ENCODE measurements at places on chromosomes 4 and X. TPM values are rescaled to one million over a fixed set of nuclear protein-coding genes. Genes with fewer than 3 reads are reported as not detected.

The ZAR1 gene
- not detected for total RNA-seq

The HTRA3 gene
- total RNA-seq = not detected

The OTC gene
- total RNA-seq = not detected

The CDKL5 gene
- total RNA-seq = 2.2 TPM

The XKRX gene
- total RNA-seq = 0.14 TPM

The KDM6A gene
- total RNA-seq = 37.5 TPM

The SSX2 gene
- total RNA-seq = not detected

GRCh38 chr4:1715002-1715758, 3.1 kb upstream of the SLBP start:
- H3K27ac ChIP-seq = peak overlapping the region; percentile 58
- H3K27me3 ChIP-seq = no peaks in the 10 kb centered on the region
- peaks cover 16% of the 10 kb centered on the region for H3K36me3 ChIP-seq
- DNase-seq = no peak
- H3K4me3 ChIP-seq = peak overlapping the region; percentile 99

DNA sequence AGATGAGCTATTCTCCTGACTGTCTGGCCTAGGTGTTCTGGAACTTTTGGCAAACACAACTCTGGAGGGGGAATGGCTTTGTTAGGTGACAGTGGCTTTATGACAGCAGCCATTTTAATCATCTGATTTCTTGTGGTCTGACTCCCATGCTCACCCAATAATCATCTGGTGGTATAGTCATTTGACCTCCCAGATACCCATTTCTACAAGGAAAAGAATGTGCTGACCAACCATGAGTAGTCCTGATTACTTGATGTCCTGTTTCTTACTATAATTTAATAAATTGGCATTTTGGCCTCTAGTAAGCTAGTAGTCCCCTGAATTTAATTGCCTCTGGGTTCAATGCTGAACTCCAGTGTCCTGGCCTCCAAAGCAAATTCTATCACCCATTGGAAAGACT, 109.9 kb upstream of the DUSP21 start:
- DNase-seq = no peak
- H3K27ac ChIP-seq = no peak overlapping the region
- H3K27me3 ChIP-seq = no peaks in the 10 kb centered on the region
- H3K4me1 ChIP-seq = no peaks in the 10 kb centered on the region

- H3K36me3 ChIP-seq = no peaks in the 10 kb centered on the region
- no peaks in the 10 kb centered on the region for H3K4me1 ChIP-seq
- H3K4me3 ChIP-seq = no peak overlapping the region
- H3K27me3 ChIP-seq = no peaks in the 10 kb centered on the region
- no peak overlapping the region for H3K27ac ChIP-seq
Observed at GRCh38 chr4:8746523-8747466, 124.8 kb downstream of the HMX1 start.

DNA sequence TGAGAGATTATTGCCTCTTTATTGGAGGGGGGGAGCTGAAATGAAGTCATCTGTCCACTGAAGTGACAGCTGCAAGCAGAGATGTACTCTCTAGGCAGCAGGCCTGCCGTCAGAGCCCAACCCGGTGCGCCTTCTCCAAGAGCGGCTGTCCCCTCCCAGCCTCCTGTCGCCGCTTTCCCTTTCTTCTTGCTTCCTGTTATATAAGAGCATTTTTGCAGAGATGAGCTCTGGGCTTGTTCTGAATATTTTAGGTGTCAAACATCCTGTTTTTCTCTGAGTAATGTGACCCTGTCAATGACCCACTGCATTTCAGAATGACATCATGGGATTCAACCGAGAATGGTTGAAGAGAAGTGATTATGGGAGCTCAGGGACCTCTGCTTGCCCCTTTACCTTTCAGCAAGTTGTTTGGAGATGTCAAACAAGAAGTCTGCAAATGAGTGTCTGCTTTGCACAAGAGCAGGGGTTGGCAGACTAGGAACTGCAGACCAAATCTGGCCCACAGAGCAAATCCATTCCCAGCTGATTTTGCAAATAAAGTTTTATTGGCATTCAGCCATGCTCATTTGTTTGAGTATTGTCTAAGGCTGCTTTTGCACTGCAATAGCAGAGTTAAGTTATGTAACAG, 79.9 kb downstream of the SLC9A6 start:
- no peaks in the 10 kb centered on the region for H3K36me3 ChIP-seq
- no peak for DNase-seq
- peaks cover 13% of the 10 kb centered on the region for H3K4me1 ChIP-seq
- H3K27me3 ChIP-seq = no peaks in the 10 kb centered on the region
- H3K4me3 ChIP-seq = peak overlapping the region; percentile 14

- H3K4me3 ChIP-seq = no peak overlapping the region
- DNase-seq = no peak
- H3K27ac ChIP-seq = no peak overlapping the region
- H3K36me3 ChIP-seq = no peaks in the 10 kb centered on the region
Observed at GRCh38 chr4:185893500-185893899, 81.5 kb upstream of the SORBS2 start.

GRCh38 chrX:30794497-30794896, 94.6 kb downstream of the TAB3 start:
- no peaks in the 10 kb centered on the region for H3K27me3 ChIP-seq
- H3K27ac ChIP-seq = no peak overlapping the region
- no peak overlapping the region for H3K4me3 ChIP-seq
- no peaks in the 10 kb centered on the region for H3K36me3 ChIP-seq

DNA sequence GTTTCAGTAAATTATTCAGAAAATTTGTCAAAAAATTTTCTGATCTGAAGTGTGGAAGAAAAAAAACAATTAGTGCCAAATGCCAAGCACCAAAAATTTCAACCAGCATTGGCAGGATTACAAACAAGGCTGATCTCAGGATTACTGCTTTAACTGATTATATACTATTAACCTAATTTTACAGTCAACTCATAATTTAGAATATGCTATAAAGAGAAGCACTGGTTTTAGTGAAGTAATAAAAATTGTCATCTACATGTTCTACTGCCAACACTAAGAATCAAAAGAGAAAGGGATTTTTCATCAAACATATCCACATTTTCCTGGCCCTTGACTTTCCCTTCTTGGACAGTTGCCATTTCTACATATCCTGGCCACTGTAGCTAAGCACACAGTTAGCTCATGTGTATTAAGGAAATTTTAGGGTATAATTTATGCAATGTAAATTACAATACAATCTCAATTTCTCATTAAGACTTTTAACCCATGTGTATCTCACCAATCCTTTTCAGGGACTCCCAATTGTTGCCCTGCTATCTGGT, 33.8 kb downstream of the THOC2 start:
- H3K27ac ChIP-seq = no peak overlapping the region
- no peaks in the 10 kb centered on the region for H3K4me1 ChIP-seq
- H3K36me3 ChIP-seq = no peaks in the 10 kb centered on the region

DNA sequence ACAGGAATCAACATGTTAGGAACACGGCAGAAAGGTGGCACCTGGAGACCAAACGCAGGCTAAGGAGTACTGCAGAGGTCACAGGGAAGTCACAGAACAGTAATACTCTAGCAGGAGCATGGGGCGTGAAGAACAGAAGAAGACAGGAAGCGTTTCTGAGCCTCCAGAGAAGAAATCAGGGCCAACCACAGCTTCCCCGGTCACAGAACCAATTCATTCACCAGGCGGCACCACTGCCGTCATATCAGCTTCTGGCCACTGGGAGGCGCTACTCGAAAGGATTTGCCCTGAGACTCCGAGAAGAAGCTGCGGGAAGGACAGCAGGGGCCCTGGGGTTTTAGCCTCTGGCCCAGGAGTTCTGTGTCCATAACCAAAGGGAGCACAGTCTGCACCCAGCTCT, 78.0 kb upstream of the DRD5 start:
- H3K27ac ChIP-seq = peak overlapping the region; percentile 47
- H3K27me3 ChIP-seq = no peaks in the 10 kb centered on the region
- DNase-seq = peak; percentile 81
- H3K4me3 ChIP-seq = peak overlapping the region; percentile 38
- no peaks in the 10 kb centered on the region for H3K36me3 ChIP-seq

DNA sequence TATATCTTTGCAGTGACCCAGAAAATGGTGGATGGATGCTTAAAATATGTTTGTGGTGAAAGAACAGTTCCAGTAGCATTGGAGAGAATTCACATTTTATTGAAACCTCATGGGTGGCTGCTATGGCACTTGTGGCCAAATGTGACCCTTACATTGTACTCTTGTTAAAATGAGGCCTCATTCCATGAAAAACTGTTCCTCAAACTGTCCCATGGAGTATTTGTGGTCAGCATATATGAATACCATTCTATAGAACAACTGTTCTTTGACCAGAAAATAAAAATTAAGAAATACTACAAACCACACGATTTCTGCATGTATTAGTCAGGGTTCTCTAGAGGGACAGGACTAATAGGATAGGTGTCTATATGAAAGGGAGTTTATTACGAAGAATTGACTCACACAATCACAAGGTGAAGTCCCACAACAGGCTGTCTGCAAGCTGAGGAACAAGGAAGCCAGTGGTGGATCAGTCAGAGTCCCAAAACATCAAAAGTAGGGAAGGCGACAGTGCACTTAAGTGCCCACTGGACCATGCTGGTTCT, 35.1 kb downstream of the GEMIN8 start:
- no peak for DNase-seq
- H3K4me1 ChIP-seq = no peaks in the 10 kb centered on the region
- no peaks in the 10 kb centered on the region for H3K27me3 ChIP-seq
- H3K36me3 ChIP-seq = no peaks in the 10 kb centered on the region
- H3K4me3 ChIP-seq = no peak overlapping the region
- H3K27ac ChIP-seq = no peak overlapping the region

GRCh38 chrX:151713849-151714248, 2.0 kb upstream of the FATE1 start:
- no peak for DNase-seq
- H3K27me3 ChIP-seq = no peaks in the 10 kb centered on the region
- no peaks in the 10 kb centered on the region for H3K36me3 ChIP-seq
- H3K4me1 ChIP-seq = peaks cover 1% of the 10 kb centered on the region
- H3K4me3 ChIP-seq = no peak overlapping the region

- H3K36me3 ChIP-seq = peaks cover 3% of the 10 kb centered on the region
- no peak overlapping the region for H3K4me3 ChIP-seq
- peaks cover 6% of the 10 kb centered on the region for H3K4me1 ChIP-seq
- no peak overlapping the region for H3K27ac ChIP-seq
- no peak for DNase-seq
Observed at GRCh38 chrX:136495043-136495442, 2.3 kb upstream of the HTATSF1 start.

DNA sequence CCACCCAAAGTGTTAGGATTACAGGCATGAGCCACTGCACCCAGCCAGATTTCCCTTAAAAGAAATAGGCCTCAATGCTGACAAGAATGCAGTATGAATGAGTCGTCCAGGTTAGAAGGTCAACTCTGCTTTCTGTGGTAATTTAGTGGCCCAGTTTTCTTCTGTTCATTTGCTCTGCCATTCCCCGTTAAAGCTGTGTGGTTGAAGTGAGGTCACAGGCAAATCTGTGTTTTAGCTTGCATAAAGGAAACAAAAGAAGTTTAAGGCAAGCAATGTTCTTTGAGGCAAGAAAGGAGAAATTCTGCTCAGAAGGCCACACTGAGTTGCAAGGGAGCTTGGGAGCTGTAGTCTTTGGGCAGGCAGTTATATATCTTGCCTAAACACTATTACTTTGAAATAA, 176.8 kb downstream of the LARP7 start:
- H3K27ac ChIP-seq = no peak overlapping the region
- no peak overlapping the region for H3K4me3 ChIP-seq
- peaks cover 10% of the 10 kb centered on the region for H3K4me1 ChIP-seq
- H3K36me3 ChIP-seq = no peaks in the 10 kb centered on the region
- peaks cover 10% of the 10 kb centered on the region for H3K27me3 ChIP-seq
- no peak for DNase-seq

- no peak for DNase-seq
- H3K36me3 ChIP-seq = no peaks in the 10 kb centered on the region
- H3K27ac ChIP-seq = no peak overlapping the region
- H3K4me3 ChIP-seq = no peak overlapping the region
Observed at GRCh38 chrX:8820910-8821527, 19.8 kb upstream of the FAM9A start.

- H3K27ac ChIP-seq = no peak overlapping the region
- H3K4me1 ChIP-seq = peaks cover 4% of the 10 kb centered on the region
- no peaks in the 10 kb centered on the region for H3K27me3 ChIP-seq
- no peak for DNase-seq
- no peak overlapping the region for H3K4me3 ChIP-seq
- H3K36me3 ChIP-seq = no peaks in the 10 kb centered on the region
Observed at GRCh38 chr4:100087743-100088142, 102.5 kb downstream of the DDIT4L start.

GRCh38 chr4:153183146-153183545, 21.1 kb upstream of the TRIM2 start:
- DNase-seq = no peak
- peaks cover 8% of the 10 kb centered on the region for H3K27me3 ChIP-seq
- H3K4me1 ChIP-seq = peaks cover 2% of the 10 kb centered on the region
- H3K27ac ChIP-seq = no peak overlapping the region

DNA sequence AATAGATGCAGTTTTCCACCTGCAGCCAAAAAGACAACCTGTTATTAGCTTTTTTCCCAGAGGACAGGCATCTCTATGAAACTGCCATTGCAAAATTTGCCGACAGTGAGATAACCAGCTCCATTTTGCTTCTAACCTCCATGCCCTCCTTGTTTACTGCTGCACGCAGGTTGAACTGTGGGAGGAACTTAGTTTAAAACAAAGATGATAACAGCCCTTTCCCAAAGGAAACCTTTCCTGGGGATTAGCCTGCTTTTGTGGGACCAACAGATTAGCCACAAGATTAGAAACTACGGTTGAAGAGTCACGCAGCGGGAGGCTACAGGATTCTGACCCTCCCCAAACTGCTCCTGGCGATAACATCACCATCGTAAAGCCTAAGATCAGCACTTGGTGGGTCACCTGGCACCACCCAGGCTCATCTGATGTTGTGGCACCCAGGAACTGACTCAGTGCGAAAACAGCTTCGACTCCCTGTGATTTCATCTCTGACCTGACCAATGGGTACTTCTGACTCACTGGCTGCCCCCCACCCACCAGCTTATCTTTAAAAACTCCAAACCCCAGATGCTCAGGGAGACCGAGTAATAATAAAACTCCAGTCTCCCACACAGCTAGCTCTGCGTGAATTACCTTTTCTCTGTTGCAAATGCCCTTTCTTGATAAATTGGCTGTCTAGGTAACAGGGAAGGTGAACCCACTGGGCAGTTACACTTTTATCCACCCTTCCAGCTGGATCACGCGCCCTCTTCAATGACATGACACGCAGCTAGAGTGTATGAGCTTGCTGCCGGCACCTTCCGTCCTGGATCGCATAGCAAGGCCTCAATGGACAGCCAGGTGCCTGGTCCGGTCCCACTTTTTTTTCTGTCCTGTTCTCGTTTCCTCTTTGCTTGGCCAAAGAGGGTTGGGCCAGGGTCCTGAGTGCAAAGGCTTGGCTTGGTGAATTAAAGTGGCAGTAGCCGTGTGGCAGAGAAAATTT, 27.2 kb downstream of the NOP14 start:
- peak overlapping the region; percentile 88 for H3K27ac ChIP-seq
- peaks cover 37% of the 10 kb centered on the region for H3K4me1 ChIP-seq
- peaks cover 13% of the 10 kb centered on the region for H3K36me3 ChIP-seq
- peak; percentile 32 for DNase-seq
- H3K27me3 ChIP-seq = no peaks in the 10 kb centered on the region

DNA sequence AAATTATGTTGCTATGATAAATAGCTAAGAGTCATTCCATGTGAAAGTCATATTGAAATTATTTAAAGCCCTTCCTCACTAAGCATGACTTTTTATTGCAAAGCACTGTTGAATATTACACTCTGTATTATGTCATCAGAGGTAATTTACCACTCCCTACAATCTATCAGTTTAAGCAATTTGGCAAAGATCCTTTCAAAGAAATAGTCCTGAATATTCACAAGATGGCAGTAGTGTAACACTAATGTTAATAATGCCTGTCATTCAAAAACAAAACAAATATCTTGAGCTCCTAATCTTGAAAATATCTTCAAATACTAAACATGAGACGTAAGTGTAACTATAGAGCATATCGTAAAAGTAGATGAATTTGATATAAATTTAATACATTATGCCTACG, 208.6 kb upstream of the TECRL start:
- H3K27ac ChIP-seq = no peak overlapping the region
- H3K27me3 ChIP-seq = no peaks in the 10 kb centered on the region
- no peak for DNase-seq
- no peaks in the 10 kb centered on the region for H3K36me3 ChIP-seq
